Activated CD4-positive, alpha-beta T cell treated with anti-CD3 and anti-CD28 coated beads, Interleukin-2, amount 50 U/mL, for 4 hours (primary cell): ENCODE measurements at places on chromosomes 1 and 21.

- DNase-seq, result no peak
Measured at GRCh38 chr1:218255090-218255489, 30.0 kb upstream of the RRP15 start.

DNA sequence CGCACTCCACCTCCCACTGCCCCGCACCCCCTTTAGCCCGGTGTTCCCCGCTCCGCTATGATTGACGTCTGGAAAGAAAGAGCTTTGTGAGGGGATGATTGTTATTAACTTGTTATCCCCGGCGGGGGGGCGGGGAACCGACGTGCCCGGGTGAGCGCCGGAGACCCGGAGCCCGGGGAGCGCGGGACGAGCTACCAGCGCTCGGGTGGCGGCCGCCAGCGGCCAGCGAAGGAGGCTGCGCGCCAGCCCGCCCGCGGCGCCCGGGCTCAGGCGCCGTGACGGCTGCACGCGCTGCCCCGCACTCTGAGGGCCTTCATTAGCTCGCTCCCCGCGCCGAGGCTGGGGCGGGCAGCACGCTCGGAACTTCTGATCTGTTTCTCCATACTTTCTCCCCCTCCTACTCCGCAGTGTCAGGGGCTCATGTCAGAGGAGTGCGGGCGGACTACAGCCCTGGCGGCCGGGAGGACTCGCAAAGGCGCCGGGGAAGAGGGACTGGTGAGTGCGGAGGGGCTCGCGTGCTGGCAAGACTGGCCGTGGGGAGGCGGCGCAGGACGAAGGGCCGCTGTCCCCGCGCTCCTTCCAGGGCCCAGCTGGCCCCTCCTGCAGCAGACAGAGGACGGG is 2.1 kb downstream of the LHX8 start:
- no peak for DNase-seq

GRCh38 chr21:15928196-15928595 is 198.4 kb downstream of the USP25 start:
- no peak for DNase-seq

- no peak for DNase-seq
Measured at GRCh38 chr1:192775631-192776030, 33.2 kb upstream of the RGS2 start.

DNA sequence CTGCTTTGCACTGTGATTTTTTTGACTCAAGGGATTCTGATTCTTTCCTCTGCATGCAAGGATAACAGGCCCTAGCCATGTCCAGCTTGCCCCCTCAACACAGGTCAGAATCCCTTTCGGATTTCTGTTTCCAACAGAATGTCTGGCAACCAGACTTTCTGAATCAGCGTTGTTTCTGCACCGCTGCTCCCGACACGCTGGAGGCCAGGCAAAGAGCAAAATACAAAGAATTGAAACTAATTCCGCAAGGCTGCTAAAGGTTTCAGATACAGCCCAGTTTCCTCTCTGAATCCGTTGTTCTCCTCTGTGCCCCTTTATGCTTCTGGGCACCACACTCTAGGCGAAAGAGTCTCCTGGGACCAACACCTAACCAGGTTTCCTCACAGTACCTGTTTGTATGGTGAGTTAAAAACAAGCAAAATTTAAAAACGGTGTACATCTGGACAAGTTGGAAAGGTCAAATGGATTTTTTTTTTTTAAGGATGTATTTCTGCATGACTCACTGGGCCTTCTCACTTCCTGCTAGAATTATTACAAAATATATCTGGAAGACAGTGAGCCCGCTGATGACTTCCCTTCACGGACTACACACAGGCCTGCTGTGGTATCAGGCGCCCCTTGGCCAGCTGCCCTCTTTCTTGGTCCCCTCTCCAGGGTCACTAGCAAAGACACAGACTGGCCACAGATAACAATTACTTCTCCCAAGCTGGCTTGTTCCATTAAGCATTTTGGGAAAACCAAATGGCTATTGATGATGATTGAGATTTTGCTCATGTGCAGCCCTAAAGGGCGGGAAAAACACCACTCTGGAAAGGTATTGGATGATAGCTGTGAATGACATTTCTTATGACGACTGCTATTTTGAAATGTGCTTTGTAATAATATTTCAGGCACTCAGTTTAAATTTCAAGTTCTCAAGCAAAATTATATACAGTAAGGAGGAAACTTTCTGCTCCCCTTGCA is 118.3 kb downstream of the TGFB2 start:
- no peak for DNase-seq

GRCh38 chr1:40861224-40862003 is 749 bp downstream of the CITED4 start:
- DNase-seq, result peak; percentile 37

DNA sequence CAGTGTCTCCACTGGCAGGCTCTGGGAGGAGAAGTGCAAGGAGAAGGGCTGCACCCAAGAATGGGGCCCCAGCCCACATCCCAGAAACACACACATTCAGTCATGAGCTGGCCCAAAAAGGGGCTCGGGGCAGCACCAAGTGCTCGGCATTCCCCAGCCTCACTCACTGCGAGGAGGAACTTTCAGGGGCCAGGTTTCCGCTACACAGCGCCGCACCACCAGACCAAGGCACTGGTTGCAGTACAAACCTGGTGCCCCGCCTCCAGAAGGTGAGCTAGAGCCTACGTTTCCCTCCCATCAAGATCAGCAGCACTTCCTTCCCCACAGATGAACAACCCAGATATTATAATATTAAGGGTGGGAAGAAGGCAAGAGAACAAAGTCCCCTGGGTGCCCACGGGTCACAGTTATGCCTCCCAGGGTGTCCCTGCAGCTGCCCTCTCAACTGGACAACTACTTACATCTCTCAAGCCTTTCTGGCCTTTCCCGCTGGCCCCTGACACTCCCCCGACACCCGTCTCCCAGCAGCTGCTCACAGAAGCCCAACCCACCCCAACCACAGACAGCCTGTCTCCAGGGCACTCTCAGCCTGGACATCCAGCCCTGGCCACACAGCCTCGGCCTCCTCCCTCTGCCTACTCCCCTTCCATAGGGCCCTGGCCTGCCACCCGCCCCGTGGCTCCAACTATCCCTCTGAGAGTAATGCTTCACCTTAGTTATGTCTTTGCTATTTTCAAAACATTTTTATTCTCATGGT is 3.8 kb downstream of the PBXIP1 start:
- peak; percentile 50 for DNase-seq

GRCh38 chr21:42027085-42027821 is 17.1 kb upstream of the ZBTB21 start:
- DNase-seq, result no peak

DNA sequence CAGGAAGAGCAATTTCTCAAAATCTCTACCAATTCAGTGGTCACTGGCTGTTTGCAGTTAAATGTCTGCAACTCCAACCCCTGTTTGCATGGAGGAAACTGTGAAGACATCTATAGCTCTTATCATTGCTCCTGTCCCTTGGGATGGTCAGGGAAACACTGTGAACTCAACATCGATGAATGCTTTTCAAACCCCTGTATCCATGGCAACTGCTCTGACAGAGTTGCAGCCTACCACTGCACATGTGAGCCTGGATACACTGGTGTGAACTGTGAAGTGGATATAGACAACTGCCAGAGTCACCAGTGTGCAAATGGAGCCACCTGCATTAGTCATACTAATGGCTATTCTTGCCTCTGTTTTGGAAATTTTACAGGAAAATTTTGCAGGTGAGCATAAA is 167.2 kb downstream of the CRB1 start:
- DNase-seq, result no peak

DNA sequence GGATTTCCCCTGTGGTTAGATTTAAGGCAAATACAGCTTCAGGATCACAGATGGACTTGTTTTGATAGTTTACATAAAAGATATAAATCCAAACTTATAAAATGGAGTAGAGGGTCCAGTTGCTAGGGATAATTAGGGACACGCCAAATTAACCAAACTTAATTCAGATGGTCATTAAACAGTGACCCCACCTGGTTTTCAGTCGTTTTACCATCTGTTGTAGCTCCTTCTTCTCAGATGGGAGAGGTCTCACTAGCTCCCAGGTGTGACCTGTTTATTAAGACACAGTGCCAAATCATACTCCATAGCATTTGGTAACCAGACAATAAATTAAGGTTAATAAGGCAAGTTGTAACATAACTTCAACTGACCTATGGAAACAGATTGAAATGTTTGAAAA is 8.1 kb upstream of the GADD45A start:
- no peak for DNase-seq

DNA sequence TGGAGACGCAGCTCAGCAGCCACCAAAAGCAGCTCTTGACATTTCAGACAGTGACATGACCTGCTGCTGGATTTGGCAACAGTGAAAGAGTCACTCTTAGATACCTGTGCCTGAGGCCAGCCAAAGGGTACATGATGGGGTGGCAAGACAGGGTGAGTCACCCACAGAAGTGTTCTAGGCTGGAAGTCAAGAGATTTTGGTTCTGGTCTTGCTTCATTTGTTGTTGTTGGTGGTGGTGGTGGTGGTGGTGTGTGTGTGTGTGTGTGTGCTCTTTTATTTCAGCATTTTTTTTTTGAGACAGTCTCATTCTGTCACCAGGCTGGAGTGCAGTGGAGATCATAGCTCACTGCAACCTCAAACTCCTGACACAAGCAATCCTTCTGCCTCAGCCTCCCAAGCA is 25.8 kb downstream of the SHISAL2A start:
- no peak for DNase-seq

GRCh38 chr1:32878637-32879041 is 7.7 kb upstream of the HPCA start:
- no peak for DNase-seq

DNA sequence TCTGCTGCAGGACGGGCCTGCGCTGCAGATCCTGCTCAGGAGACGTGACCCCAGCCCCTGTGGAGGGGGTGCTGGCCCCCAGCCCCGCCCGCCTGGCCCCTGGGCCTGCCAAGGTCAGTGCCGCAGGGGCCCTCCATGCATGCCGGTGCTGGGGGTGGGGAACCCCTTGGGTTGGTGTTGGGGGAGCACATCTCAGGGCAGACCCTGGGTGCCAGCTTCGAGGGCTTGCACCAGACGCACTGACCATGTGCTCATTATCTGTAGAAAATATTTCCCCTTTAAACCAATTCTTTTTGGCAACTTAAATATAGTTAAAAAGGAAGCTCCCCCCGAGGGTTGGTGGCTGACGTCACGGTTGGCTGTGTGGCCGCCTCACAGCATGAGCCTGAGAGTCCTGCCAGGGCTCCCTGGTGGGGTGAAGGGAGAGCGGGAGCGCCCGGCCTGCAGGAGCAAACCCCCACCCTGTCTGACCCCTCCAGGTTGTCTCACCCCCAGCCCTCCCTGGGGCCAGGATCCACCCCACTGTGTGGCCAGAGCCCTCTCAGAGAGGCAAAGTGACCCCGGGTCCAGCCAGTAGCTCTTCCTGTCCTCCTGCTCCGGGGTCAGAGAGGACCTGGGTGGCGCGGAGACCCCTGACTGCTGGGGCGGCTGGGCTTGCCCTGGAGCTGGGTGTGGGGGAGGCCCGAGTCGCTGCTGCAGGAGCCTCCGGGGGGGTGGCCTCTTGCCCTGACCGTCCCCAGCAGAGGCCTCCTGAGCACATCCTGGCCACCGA is 5.3 kb upstream of the PFKL start:
- no peak for DNase-seq

GRCh38 chr21:22311741-22312462 is 1313.7 kb downstream of the NCAM2 start:
- no peak for DNase-seq

GRCh38 chr1:188423073-188423472 is 1594.3 kb downstream of the PLA2G4A start:
- DNase-seq, result no peak

DNA sequence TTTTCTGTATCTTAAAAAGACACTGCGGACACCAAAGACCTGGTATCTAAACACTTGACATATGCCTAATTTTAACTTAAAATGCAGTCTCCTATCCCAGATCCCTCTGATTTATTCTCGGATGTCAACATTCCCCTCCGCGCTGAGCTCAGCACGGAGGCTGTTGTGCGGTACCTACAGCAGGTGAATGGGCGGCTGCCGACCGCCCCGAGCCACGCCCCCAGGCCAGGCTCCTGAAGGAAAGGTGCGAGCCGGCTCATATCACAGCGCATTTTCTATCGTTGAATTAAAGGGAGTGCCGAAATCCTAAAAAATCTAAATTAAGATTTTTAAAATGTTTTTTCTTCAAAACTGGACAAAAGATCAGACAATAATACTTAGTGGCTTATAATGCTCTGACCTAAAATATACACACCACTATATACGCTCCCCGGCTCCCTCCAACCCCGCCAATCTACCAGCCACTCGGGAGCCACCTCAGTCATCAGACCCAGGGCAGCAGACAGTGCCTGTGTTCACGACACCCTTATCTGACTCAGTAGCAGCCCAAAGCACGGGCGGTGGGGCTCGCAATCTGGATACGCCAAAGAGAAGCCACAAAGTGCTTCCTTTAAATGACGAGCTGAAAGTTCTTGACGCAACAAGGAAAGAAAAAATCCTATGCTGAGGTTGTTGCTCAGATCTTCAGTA is 4.1 kb downstream of the WRAP73 start:
- no peak for DNase-seq

- DNase-seq, result peak; percentile 74
Measured at GRCh38 chr1:156445789-156446263, 54.7 kb downstream of the MEF2D start.

GRCh38 chr1:92708368-92708950 is 76.4 kb downstream of the EVI5 start:
- no peak for DNase-seq

DNA sequence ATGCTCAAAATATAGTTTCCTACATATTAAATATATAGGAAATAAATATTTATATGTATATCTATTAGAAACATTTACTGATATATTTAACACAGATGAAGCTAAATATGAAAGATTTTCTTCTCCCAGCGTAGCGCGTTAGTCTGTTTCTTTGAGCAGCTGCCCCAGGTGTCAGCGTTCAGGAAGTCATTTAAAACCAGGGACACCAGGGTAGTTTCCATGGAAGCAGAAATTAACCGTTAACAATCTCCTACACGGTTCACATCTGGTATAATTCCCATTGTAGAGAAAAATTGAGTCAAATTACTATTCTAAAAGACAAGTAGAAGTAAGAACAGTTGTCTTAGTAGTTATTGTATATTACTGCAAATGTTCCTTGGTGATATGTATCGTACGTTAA is 1443.7 kb downstream of the MRPL39 start:
- no peak for DNase-seq

DNA sequence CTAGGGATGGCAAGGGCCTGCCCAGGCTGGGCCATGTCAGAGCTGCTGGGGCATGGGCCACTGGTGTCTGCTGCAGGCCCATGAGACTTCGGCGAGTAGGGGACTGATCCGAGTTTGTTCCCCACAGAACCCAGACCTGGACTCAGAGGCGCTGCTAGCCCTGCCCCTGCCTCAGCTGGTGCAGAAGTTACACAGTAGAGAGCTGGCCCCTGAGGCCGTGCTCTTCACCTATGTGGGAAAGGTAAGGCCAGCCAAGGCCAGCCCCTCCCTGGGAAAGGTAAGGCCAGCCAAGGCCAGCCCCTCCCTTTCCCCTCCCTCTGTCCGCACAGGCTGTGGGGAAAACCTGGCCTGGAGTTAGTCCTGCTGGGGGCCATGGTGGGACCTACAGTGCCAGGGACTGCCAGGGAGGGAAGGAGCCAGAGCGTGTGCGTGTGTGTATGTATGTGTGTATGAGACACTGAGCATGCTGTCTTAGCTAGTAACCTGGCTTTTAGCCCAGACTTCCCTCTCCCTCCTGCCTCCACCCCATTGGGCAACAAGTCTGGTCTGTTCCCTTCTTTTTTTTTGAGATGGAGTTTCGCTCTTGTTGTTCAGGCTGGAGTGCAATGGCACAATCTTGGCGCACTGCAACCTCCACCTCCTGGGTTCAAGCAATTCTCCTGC is 8.0 kb downstream of the FAAH start:
- no peak for DNase-seq

GRCh38 chr1:160665330-160666078 is 18.7 kb upstream of the SLAMF1 start:
- no peak for DNase-seq

- no peak for DNase-seq
Measured at GRCh38 chr1:243582326-243582725, 267.7 kb downstream of the AKT3 start.
